ENCODE measurements at places on chromosomes 7 and 10.

GRCh38 chr10:80144696-80145131 is 12.2 kb downstream of the PLAC9 start:
- ATAC-seq = peak; percentile 70

- no peak for ATAC-seq
These were observed 23.5 kb downstream of the CNOT4 start for GRCh38 chr7:135486261-135486920.

DNA sequence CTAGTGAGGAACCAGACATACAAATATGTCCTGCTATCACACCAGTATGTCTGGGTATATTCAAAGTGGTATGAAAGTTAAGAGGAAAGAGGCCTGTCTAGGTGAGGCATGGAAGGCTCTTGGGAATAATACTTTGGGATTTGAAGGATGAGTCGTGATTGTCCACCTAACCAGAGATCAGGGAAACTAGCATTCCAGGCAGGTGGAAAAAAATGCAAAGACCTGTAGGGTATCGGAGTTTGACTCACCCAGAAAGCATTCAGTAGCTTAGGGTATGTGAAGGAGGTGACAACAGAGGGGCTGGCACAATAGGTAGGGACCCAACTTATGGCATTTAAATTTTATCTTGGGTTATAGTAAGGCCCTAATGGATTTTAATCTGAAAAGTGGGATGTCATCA is 950 bp upstream of the GCC1 start:
- ATAC-seq = no peak

DNA sequence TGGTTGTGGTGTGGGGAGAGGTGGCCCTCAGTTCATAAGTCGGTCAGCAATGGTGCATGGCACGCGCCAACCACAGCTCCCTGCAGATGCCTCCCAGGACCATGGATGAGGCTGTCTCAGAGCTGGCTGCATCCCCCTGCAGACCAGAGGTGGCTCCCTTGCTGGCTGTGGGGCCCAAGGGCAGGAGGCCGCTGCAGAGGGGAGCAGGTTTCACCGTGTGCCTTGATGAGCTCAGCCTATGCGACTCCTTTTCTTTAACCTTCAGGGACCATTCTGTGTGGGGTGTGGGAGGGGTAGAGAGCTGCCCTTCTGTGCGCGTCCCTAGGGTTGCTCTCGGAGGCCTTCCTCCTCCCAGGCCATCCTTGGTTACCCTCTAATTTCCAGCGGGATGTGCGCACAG is 152.4 kb downstream of the ACTR3B start:
- ATAC-seq = no peak

- ATAC-seq = no peak
These were observed 322.0 kb upstream of the SEMA3D start for GRCh38 chr7:85508642-85509410.

DNA sequence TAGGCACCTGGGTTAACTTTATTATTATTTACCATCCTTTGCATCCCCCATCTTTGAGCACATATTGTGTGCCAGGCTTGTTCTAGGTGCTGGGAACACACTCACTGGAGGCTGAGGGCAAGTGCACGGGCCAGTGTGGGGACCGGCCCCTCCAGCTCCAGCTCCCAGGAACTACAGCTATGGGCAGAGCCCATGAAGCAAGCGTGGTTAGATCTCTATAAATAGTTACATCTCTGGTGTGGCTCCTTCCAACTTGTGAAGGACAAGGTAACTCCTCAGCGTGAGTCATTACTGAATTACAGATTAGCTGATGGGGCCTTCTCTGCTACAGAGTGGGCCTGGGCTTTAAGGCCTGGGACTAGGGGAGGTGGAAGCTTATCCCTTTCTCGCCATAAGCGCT is 583.5 kb downstream of the SDK1 start:
- ATAC-seq = no peak

DNA sequence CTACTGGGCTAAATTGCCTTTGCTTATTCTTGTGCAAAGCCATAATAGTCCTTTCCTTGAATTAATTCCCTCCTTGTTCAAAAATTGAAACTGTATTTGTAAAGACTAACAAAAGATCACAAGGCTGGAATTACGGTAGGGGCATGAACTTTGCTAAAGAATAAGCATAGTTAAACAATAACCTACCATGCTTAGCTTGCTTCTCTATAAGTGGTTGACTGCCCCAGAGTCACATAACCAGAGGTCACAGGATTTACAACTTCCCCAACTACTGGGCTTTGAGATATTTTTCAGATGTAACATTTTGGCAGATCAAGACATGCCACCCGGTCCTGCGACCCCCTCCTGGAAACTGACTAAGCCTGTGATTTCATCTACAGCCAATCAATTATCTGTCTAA is 181.4 kb downstream of the GPAM start:
- ATAC-seq = no peak

DNA sequence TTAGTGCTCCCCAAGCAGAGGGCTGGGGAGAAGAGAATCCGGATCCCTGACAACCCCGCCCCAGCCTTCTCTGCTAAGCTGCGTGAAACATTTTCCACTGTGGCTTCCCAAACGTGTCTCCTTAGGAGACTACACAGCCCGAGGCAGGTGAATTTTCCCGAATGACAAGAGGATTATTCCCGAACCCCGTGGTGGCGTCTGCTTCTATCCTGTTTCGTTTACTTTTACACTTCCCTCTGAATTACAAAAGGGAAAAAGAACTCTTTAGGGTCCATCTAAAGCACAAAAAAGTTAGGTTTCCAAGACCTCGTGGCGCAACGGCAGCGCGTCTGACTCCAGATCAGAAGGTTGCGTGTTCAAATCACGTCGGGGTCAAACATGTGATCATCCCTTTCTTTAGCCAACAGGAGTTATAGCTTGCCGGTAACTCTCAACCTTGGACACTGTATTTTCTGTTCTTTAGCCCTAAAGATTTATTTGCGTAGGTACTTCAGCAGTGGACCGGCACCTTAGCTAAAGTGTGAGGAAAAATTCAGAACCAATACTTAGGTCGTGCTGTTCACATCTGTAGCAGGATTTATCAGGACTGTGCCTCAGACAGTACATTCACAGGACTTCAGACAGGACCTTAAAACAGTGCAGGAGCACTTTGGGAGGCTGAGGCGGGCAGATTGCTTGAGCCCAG is 3.2 kb upstream of the ZNF789 start:
- ATAC-seq = no peak

DNA sequence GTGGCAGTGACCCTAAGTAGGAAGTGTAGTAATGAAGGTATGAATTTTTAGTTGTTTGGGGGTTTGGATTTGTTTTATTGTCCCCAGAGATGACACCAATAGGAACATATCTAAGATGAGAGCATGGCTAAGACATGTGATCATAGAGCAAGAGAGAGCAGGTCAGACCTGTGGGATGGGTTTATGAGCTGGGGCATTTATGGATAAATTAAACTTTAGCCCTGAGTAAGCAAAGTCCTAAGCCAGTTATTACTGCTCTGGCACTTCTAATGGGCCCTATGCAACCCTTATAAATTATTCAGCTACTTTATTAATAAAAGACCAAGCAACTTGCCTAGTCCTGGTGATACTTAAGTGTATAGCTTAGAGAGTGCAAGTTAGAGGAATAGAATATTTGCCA is 85.1 kb downstream of the LRRC4 start:
- no peak for ATAC-seq

GRCh38 chr10:74593470-74593869 is 232.9 kb upstream of the KAT6B start:
- peak; percentile 48 for ATAC-seq
